ENCODE measurements at places on chromosomes 2 and 18. TPM values are rescaled to one million over a fixed set of nuclear protein-coding genes. Genes with fewer than 3 reads are reported as not detected.
A peak's percentile ranks its signal among the peaks of the same experiment; 100 is the strongest.

Gene TRABD2A
- 1.4 TPM for total RNA-seq

Gene KLHL41
- total RNA-seq, result not detected

DNA sequence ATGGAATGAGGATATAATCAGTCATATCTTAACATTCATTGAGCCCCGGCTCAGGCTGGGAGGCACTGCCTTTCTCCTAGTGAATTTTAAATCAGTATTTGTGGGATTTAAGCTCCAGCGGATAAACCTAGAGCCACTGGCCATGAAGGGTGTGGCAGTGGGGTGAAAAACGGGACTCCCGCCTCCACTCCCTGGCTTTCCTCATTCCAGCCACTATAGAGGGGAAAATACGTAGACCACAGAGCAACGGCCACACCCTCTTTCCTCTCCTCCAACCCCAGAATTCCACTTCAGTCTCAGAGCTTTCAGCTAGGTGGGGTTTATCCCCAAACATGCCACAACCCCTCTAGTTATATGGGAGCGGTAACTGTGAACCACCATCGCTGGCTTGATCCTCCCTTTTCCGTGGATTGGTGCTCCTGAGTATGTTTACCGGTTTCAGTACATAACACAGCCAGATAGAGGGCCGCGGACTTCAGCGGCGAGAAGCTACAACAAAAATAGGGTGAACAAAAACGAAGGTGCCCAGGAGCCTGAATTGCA lies 70.6 kb upstream of the ITGB6 start:
- peaks cover 32% of the 10 kb centered on the region for H3K4me1 ChIP-seq
- H3K27ac ChIP-seq, result peak overlapping the region; percentile 98
- peak overlapping the region; percentile 65 for H3K4me3 ChIP-seq
- no peaks in the 10 kb centered on the region for H3K27me3 ChIP-seq
- no peaks in the 10 kb centered on the region for H3K36me3 ChIP-seq

Gene GALNT14
- total RNA-seq, result not detected

Gene SLC5A7
- not detected for total RNA-seq

DNA sequence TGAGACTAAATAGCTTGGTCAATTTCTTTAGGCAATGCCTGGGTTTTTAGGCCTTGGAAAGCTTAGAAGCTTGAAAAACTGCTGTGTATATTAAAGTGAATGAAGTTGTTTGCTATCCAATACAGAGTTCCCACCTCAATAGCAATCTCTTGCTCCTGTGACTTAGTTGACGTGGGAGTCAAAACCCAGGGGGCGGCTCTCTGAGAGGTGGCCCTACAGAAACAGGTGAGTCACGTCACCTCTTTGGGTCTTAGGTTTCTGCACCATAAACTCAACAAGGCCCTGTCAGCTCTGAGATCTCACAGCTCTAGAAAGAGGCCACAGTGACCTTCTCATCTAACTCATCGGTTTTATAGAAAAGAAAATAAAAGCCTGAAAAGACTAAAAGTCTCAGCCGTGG lies 79.6 kb downstream of the ADD2 start:
- no peak overlapping the region for H3K4me3 ChIP-seq
- DNase-seq, result no peak
- H3K36me3 ChIP-seq, result no peaks in the 10 kb centered on the region
- H3K27me3 ChIP-seq, result no peaks in the 10 kb centered on the region
- H3K4me1 ChIP-seq, result no peaks in the 10 kb centered on the region

DNA sequence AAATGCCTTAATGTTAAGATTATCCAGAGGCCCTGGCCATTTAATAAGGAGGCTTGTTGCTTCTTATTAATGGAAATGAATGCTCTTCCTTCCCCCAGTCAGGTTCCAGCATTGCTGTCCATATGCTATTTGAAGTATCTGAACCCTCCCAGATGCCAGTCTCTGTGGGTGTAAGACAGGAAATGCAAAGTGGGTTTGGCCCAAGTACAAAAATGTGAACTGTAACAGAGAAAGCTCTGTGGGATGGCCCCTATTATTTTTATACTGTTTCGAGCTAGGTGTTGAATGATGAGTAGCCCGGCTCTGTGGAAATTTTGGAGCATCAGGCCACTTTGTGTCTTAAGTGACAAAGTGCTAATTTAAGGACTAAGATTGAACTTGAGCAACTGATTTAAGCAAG lies 141.0 kb downstream of the UXS1 start:
- no peaks in the 10 kb centered on the region for H3K27me3 ChIP-seq
- no peak overlapping the region for H3K4me3 ChIP-seq
- no peak for DNase-seq
- 0 out of 2 replicates have a peak, but pooled peaks cover 5% of the 10 kb centered on the region for H3K4me1 ChIP-seq
- no peak overlapping the region for H3K27ac ChIP-seq

- DNase-seq, result no peak
- H3K4me1 ChIP-seq, result no peaks in the 10 kb centered on the region
- H3K4me3 ChIP-seq, result no peak overlapping the region
- H3K27me3 ChIP-seq, result no peaks in the 10 kb centered on the region
Measured at GRCh38 chr2:213022987-213023386, 128.4 kb downstream of the IKZF2 start.

DNA sequence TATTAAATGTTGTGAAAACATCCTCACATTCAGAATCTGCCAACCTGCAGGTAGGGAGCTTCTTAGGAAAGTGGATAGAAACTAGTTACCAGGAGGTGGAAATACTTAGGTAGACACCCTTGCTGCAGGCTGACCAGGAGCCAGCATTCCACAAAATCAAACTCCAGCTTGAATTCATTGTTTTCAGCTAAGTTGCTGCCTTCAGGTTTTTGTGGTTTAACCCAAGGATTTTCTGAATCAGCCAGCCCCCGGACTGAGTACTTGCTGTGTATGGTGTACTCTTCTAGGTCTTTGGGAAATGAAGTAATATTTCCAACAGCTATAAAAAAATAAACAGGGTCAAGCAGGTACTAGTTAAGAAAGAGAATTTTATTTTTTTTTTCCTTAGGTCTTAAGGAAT lies 192.1 kb upstream of the CHST9 start:
- H3K27ac ChIP-seq, result no peak overlapping the region
- no peak for DNase-seq
- H3K27me3 ChIP-seq, result no peaks in the 10 kb centered on the region
- no peaks in the 10 kb centered on the region for H3K36me3 ChIP-seq
- H3K4me1 ChIP-seq, result no peaks in the 10 kb centered on the region
- no peak overlapping the region for H3K4me3 ChIP-seq

GRCh38 chr2:30336978-30337841 lies 105.9 kb downstream of the LBH start:
- peak overlapping the region; percentile 53 for H3K27ac ChIP-seq
- no peak for DNase-seq
- H3K4me3 ChIP-seq, result no peak overlapping the region
- H3K27me3 ChIP-seq, result no peaks in the 10 kb centered on the region

Gene CABYR
- 4.4 TPM for total RNA-seq

Gene MRPL44
- 64.9 TPM for total RNA-seq

Gene PXDN
- 0.12 TPM for total RNA-seq

Gene SLC14A1
- not detected for total RNA-seq

DNA sequence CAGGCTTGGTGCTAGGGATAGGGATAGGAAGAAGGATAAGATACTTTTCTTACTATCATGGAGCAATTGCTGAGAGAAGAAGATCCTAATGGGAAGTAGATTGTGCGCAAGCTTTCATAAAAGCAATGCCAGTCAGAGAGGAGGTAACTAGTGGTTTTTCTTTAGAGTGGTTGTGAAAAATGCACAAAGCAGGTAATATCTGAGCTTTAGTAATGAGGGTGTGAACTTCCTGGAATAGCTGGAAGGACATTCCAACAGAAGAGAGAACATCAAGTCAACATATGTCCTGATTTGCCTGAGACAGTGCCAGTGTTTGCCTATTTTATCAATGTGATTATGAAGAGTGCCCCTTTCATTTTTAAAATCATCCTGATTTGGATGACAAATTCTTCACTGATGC lies 34.1 kb downstream of the CCBE1 start:
- H3K36me3 ChIP-seq, result no peaks in the 10 kb centered on the region
- no peaks in the 10 kb centered on the region for H3K27me3 ChIP-seq
- H3K4me3 ChIP-seq, result no peak overlapping the region
- H3K27ac ChIP-seq, result no peak overlapping the region
- no peaks in the 10 kb centered on the region for H3K4me1 ChIP-seq

Measured in Caco-2 (cell line).